ENCODE measurements at places on chromosomes 2 and 18.

DNA sequence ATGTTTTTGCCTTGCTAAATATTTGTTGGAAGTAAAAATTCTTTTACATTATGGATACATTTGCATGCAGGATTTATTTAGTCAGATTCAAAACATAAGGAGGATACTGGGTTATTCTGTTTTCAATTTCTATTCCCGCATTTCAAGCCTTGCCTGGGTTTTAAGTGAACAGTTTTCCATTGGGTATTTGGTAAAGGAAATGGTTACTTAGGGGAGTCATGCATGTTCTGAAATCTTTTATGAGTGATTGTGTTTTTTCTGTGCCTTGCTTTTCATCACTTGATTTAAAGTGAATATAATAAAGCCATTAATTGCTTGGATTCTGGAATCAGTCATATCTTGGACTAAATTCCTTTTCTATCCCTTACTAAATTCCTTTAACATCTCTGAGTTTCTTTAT lies 12.0 kb upstream of the SP9 start:
- no peak for DNase-seq

GRCh38 chr2:100070078-100070477 lies 72.3 kb downstream of the AFF3 start:
- no peak for DNase-seq

DNA sequence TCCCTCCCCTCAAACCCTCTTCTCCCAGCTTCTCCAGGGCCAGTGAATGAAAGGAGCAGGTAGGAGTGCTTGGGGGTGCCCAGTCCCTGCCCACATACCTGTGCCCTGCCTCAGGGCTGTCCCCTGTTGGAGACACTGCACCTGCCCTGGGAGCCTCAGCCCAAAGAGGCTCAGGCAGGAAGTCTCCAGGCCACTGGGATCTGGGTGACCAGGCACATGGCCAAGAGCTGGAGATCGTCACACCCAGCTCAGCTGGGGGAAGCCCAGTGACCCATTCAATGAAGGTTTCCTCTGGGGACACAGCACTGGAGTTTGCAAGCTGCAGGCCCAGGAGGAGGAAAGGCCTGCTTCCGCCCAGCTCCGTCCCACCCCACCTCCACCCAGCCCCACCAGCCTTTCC lies 156.4 kb downstream of the ZFP36L2 start:
- no peak for DNase-seq

DNA sequence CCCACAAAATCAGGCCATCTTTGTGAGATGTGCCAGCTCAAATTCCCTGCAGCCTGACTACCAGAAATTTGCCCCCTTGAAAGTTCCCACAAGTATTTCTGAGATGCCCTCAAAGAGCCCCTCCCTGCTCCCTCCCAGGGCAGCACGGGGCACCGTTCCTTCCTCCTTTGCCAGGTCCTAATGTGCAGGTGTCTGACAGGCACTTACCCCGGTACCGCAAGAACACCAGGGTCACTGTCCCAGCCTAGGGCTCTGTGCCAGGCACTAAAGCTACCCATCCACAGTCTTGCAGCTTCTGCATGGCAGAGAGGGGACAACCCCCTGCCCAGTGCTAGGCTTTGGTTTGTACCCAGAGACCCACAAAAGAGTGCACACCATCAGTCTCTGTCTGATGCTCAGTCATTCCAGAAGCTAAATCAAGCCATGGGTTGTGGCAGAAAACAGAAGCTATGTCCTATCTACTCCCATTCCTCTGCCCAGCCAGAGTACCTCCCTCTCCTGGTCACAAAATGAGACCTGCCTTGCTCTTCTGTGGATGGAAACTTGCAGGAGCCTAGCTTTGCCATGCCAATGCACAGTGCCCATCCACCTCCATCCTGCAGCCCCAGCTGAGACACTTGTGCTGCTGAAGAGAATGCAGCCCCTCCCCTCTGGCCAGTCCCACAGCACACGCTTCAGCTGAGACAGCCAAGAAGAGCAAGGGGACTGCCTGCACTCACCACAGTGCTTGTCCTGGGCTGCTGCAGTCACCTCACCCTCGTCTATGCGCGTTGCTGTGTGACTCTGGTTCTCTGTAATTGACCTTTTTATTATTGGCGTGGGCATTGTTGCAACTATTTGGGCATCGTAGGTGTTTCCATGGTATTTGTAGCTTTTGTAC lies 48.7 kb downstream of the INPP5D start:
- DNase-seq = no peak

GRCh38 chr2:127176371-127177311 lies 43.5 kb downstream of the CYP27C1 start:
- DNase-seq = no peak

- DNase-seq = no peak
Measured at GRCh38 chr2:108536133-108536780, 2.0 kb downstream of the LIMS1 start.

DNA sequence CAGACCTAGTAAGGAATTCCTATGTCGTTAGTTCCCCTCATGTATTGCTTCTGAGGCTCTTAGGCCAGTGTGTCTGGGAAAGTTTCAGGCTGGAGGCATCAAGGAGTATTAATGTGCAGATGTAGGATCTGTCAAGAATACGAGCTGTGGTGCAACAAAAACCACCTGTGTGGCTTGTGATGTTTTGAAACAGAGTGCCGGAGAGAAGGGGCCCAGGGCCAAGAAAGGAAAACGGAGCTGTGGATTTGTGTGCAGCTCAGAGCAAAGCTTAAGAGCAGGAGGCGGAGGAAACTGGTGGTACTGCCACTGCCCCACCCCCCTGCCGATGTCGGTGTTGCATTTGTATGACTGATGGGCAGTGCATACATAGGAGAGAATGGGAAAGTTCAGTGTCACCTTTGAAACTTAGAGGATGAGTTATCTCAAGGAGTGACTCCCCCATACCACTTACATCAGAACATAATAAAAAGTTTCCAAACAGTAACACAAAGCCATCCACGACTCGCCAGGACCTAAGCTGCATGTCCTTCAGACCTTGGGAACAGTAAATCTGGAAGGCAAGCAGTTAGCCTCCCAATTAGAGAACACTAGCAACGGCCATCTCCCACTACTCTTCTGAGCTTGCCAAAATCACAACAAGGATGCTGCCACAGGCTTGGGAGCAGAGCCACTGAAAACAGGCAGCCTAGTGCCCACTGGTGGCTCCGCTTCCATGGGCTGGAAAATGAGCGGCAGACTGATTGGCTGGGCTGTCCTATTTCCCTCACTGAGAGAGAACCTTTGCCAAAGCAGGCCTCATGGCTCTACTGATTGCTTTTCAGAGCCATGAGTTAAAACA lies 152.7 kb upstream of the NT5C1B start:
- no peak for DNase-seq

DNA sequence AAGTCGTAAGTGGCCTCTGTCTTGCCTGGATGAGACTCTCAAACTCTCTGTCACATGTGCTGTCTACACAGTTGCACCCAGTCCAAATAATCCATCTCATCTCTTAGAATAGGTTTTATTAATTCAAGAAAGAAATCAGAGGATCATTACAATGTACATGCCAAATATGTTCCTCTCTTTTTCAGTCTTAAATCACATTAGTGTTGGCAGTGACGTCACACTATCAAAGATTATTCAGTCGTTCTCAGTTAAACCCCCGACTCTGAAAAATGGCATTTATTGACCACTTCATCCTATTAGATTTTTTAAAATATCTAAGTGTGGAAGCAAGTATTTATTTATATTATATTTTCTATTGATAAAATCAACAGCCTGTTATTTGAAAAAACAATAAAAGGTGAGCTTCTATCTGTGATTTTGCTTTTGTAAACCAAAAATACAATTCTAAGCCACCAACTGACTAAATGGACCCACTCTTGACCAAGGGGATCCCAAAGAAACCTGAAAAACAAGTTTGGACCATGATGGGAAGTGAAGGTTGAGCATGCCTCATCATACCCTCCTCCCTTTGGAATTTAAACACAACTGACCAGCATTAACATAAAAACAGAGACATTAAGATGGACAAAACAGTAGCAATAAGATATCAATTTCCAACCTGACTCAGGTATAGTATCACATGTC lies 1894.4 kb upstream of the LRRTM1 start:
- no peak for DNase-seq

DNA sequence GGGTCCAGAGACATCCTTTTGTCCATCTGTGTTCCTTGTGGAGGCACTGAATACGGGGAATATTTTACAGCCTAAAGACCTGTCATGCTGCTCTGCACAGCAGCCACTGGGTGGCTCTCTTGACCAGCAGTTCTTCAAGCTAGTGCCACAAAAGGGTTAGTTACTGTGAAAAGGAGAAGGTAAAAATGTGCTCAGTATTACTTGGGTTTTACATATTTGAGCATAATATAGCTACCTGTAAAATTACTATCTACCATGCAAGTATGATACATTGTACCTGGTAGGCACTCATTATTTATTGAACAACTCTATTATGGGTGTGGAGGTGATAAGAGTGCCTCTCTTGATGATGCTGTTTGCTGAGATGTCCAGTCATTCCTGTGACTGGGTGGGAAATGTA lies 23.6 kb downstream of the FZD5 start:
- DNase-seq = peak; percentile 19

GRCh38 chr2:6820903-6821584 lies 44.7 kb downstream of the CMPK2 start:
- DNase-seq = no peak

GRCh38 chr2:215799194-215799593 lies 214.2 kb downstream of the MREG start:
- DNase-seq = no peak

GRCh38 chr2:46828491-46829230 lies 86.9 kb downstream of the MCFD2 start:
- no peak for DNase-seq

- no peak for DNase-seq
Measured at GRCh38 chr2:26324903-26325302, 21.0 kb upstream of the SELENOI start.

- no peak for DNase-seq
Measured at GRCh38 chr2:239370876-239371725, 29.7 kb downstream of the HDAC4 start.

DNA sequence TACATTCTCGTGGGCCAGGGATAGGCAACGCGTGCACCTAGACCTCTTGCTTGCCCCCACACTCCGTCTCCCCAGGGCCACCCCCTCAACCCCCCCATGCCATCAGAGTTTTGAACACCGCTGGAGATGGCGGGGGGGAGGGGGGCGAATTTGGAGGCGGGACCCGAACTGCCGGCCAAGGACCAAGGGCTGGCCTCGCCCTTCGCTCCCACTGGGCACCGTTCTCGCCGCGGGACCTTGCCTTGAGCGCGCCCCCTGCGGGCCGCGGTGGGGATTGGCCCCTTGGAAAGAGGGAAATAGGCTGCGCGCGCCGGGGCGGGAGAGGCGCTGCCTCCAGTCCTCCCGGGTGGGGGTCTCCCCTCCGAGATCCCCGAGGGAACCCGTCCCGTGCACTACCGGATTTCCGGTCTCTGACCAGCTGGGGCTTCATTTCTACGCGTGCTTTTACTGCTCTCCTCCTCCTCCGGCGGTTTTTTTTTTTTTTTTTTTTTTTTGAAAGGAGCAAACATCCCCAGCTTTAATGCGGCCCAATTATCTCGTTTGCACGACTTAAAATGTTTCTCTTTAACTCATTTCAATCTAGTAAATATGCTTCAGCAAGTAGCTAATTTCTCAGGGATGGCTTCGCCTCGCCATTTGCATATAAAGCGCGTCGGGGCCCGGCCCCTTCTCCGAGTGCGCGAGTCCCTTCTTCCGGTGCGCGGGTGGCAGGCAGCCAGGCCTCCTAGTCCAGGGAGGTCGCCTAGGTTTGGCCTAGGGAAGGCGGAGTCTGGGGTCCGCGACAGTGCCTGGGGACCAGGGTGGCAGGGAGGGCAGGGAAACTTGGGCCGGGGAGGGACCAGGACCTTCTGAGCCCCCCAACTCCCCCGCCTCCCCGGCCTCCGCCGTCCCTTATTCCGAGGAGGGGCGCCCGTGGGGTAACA lies 10.0 kb upstream of the GBX2 start:
- peak; percentile 29 for DNase-seq

GRCh38 chr2:45812011-45812500 lies 160.6 kb downstream of the PRKCE start:
- no peak for DNase-seq

Data from NCI-H1092 (cell line).